Caco-2 (cell line): ENCODE measurements at places on chromosomes 16 and 17. TPM values are rescaled to one million over a fixed set of nuclear protein-coding genes. Genes with fewer than 3 reads are reported as not detected.

DNA sequence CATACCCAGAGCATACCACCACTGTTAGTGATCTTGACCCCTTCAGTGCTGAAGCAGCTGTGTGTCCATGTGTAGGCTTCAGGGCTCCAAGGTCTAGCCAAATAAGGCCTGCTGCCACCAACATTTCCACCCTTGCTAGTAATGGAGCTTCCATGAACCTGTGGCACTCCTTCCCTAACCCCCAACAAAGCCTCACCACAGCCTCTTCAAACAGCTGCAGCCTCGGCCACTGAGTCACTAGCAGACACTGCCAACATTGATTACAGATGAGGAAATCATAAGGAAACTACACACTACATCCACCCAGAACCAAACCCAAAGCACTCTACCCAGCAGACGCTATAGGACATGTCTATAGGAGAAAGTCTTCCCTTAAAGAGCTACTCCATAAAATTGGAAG, 610.7 kb downstream of the KCNJ2 start:
- no peaks in the 10 kb centered on the region for H3K4me1 ChIP-seq
- no peak overlapping the region for H3K27ac ChIP-seq
- no peak overlapping the region for H3K4me3 ChIP-seq
- no peak for DNase-seq
- no peaks in the 10 kb centered on the region for H3K36me3 ChIP-seq

DNA sequence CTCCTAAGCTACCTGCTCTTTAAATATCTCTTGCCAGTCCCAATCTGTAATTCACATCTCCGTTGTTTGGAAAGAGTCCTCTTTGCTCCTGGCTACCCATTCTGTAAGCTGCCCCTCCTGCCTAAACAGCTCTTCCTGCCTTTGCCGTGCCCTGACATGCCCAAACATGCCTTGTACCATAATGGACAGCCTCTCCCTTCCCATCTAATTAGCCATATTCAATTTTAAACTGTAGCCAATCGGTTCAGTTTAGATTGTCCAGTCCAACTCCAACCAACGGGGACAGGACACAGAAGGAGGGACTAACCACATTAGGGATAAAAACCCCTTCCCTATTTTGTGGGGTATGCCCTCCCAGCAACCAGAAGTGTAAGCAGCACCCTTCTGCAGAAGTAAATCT, 30.6 kb upstream of the CLEC3A start:
- H3K4me1 ChIP-seq, result no peaks in the 10 kb centered on the region
- no peak overlapping the region for H3K27ac ChIP-seq
- no peaks in the 10 kb centered on the region for H3K36me3 ChIP-seq
- no peak for DNase-seq
- H3K27me3 ChIP-seq, result no peaks in the 10 kb centered on the region
- no peak overlapping the region for H3K4me3 ChIP-seq

DNA sequence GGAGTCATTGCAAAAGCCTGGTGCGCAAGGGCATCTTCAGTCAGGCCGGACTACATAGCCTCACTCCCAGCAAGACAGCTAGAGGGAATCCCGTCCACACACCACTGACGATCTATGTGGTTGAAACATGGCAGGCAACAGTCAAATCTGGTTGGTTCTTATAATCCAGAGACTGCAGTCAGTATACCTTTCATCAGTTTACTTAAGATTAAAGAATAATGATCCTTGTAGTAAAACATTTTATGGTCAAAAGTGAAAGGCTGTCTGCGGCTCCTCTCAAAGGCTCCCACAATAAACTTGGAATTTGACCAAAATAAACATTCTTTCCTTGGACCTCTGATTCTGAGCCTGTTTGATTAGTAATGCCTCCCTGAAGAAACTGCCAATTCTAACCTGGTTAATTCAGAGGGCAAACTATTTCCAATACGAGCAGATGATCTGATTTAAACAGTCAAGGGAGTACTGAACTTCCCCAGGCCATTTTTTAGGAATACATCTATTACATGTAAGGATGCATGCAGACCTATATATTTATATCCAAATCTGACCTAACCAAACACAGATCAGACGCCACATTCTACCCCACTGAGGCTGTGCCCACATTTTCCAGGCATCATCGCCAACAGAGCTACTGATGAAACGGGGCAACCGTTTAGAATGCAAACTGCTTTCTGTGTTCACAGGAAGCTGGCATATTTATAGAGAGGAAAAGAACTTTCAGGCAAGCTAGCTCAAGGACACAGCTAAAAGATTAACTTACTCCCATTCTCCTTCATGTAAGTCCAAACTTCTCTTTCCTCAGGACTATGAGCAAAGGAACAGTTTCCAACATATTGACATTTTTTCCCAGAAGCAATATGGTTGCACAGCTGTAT, 15.3 kb upstream of the TXNDC11 start:
- DNase-seq, result peak; percentile 52
- no peak overlapping the region for H3K4me3 ChIP-seq
- H3K36me3 ChIP-seq, result peaks cover 1% of the 10 kb centered on the region
- peaks cover 9% of the 10 kb centered on the region for H3K4me1 ChIP-seq

GRCh38 chr16:11058832-11059231, 114.5 kb downstream of the CLEC16A start:
- H3K4me1 ChIP-seq, result peaks cover 5% of the 10 kb centered on the region; the same call in 1 of the 2 replicates
- DNase-seq, result no peak
- H3K27me3 ChIP-seq, result no peaks in the 10 kb centered on the region
- H3K4me3 ChIP-seq, result no peak overlapping the region
- peak overlapping the region; percentile 63 for H3K27ac ChIP-seq
- no peaks in the 10 kb centered on the region for H3K36me3 ChIP-seq

The HSPB9 gene
- total RNA-seq, result not detected in 2 replicates

The CD300A gene
- total RNA-seq, result not detected in 2 replicates

The TOX3 gene
- total RNA-seq, result 3.6 and 6.0 TPM in 2 replicates

GRCh38 chr17:45428931-45429338, 3.7 kb downstream of the ARHGAP27 start:
- H3K4me3 ChIP-seq, result no peak overlapping the region
- no peak for DNase-seq
- 0 out of 2 replicates have a peak, but pooled peaks cover 7% of the 10 kb centered on the region for H3K4me1 ChIP-seq

- DNase-seq, result no peak
- no peak overlapping the region for H3K27ac ChIP-seq
- H3K4me1 ChIP-seq, result no peaks in the 10 kb centered on the region
- H3K36me3 ChIP-seq, result no peaks in the 10 kb centered on the region; the same call in none of the 2 replicates
These were observed 27.5 kb downstream of the KIFC3 start for GRCh38 chr16:57774705-57775285.

The KRTAP2-2 gene
- not detected in 2 replicates for total RNA-seq

DNA sequence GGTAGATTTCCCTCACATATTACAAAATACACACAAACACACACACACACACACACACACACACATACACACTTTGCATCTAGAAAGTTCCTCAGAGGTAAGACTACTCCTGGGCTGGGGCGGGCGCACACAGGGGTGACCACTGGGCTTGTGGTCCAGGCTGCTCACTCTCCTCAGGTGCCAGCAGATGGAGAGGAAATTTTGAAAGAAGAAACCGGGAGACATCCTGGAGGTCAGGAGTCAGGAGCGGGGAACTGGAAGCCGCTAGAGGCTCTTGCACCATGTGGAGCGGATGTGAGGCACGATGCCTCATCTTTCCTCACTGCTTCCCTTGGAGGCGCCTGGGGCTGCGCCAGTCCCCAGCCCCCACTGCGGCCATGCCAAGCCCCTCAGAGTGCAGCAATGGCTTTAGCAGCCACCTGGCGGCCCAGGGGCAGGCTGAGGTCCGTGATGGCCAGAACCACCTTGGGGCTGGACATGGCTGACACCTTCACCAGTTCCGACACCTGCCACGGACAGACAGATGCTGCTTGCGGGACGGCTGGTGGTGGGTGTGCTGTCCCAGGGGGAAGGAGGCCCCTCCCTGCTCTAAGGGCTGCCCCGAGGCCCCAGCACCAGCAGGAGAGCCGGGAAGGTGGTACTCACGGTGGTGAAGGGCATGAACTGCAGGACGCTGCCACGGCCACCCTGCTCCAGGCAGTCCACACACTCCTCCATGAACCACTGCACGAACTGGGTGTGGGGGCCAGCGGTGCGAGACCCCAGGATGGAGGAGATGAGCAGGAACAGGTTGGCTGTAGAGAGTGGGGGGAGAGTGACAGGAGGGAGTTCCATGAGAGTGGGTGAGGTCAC, 4.1 kb downstream of the CSF3 start:
- H3K4me3 ChIP-seq, result no peak overlapping the region
- H3K4me1 ChIP-seq, result peaks cover 10% of the 10 kb centered on the region
- no peak for DNase-seq
- H3K27me3 ChIP-seq, result no peaks in the 10 kb centered on the region
- H3K36me3 ChIP-seq, result no peaks in the 10 kb centered on the region; the same call in none of the 2 replicates
